NCI-H1105 treated with DMSO at 0.1 percent for 48 hours (cell line): ENCODE measurements at places on chromosomes 6 and 20.

DNA sequence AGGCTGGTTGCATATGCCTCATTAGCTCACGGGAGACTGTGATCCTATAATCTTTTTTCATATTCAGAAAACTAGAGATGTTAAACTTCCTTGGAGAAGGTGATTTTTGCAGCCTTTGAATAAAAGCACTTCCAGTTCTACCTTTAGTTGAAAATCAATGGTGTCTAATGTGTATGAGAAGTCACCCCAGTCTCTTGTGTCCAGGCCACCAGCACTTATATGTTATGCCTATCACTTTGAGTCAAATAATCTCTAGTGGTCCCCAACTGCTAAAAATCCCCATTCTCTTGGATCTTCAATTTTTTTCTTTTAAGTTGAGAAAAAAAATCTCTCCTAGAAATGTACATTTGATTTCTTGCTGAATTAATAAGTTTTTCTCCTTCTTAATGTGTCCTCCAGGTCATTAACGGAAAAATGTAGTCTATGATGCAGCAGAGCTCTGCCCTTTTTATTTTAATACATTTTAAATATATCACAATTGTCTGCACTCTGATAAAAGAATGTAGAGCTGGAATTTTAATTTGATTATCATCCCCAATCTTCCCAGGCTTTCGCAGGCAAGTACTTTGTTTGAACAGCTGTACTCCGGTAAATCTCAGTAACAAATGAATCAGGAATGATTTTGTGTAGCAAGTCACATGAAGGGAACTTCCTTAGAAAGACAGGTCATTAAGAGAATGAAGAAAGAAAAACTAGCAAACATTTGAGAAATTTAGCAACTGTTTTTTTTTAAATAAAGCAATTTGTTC, 147.0 kb downstream of the SOX4 start:
- peak; percentile 53 for DNase-seq

- no peak for DNase-seq
Observed at GRCh38 chr20:19952392-19952791, 64.8 kb upstream of the NAA20 start.

DNA sequence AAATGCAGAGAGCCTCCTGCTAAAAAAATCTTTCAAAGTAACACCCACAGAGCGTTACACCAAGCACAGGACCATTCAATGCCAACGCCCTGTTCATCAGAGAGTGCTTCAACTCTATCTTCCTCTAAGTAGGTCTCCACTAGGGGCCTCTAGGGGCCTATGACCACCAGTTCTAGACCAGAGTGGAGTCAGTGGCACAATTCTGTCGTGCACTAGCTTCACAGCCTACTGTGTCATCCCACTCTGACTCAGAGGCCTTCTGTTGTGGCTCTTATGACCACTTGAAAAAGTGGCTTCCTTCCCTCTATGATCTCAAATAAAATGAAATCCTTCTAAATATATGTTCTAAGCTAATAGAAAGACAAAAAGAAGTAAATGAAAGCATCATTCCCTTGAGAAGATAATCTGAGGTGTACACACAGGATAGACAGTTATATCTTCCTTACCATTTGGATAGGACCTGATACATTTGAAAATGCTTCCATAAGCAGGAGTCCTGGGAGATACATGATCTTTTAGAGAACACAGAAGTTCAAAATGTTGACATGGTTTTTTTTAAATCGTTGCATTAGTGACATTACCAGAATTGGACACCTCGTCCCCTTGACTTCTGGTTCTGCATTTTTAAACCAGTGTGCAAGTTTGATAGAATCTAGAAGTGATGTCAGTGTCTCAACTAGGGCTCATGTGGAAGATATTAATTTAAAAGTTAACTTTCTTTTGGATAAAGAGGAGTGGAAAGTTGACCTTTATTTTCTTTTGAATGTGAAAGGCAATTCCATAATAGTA, 151.9 kb downstream of the SH3BGRL2 start:
- no peak for DNase-seq

DNA sequence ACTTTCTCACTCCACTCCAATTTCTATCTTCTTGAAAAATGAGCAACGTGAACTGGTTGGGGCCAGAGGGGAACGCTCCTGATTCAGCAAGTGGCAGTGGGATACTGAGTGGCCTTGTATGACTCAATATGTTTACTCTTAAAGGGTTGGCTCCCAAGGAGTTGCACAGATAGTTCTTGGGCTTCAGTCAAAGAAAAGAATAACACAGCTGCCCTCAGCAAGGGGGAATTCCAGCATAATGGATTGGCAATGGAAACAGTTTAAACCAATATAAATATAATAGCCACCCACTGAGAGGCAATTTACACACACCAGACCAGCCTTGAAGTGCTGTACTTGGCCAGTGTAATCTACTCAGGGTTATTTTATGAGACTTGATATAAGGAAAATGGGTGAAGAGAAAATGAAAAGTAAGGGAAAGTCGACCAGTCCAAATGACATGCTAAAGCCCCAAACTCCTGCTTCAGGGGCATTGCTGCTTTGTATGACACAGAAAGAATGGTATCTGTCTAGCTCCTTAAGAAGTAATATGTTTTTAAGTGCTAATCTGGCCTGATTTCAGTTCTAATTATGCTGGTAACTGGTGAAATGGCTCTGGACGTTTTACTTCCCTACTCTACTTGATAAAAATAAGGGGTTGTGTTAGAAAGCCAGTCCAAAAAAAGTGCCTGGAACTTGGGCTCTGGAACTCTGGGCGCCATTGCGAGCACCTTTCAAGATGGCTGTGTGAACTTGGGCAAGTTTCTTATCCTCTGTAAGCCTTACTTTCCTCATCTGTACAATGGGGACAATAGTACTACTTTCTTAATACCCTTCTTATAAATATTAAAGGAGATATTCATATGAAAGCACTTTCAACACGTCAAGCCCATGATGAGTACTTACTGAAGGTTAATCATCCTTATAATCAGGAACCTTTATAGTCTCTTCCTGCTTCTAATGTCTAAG, 712.9 kb upstream of the MAP3K7 start:
- no peak for DNase-seq
